ENCODE measurements at places on chromosomes 4 and X.

- DNase-seq, result no peak
Observed at GRCh38 chr4:3363411-3364141, 70.8 kb downstream of the RGS12 start.

DNA sequence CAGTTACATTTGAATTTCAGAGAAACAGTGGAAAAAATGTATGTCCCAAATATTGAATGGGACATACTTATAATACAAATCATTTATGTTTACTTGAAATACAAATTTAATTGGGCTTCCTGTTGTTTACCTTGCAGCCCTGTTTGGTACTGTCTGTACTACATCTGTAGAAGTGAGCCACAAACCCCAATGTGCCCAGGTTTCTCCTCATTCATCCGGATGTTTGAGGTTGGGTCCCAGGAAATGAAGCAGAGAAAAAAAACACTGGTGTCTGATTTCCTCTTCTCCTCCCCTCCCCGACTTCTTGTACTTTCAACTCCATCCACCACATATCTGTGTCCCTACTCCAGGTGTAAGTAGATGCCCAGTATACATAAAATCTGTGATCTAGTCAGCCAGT lies 27.1 kb upstream of the SCRG1 start:
- DNase-seq, result no peak

GRCh38 chr4:128868758-128869157 lies 59.3 kb downstream of the JADE1 start:
- no peak for DNase-seq

DNA sequence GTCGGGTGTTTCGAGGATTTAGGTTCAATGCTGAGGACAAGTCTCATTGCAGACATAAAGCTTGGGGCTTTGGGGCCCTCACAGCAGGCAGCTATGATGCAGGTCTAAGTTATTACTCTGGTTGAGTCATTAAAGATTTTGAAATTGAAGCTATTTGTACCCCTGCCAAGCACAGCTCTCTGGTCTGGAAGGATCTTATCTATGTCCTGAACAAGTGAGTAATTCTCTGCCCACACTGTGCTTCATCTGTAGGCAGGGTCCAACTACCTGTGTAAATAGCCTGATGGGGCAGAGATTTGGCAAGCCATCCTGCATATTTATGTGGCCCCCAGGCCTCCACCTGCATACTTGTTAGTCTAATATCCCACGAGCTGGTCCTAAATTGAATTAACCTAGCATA lies 41.4 kb upstream of the MAGEA4 start:
- no peak for DNase-seq

GRCh38 chrX:17805120-17805519 lies 56.0 kb downstream of the RAI2 start:
- no peak for DNase-seq

- no peak for DNase-seq
Observed at GRCh38 chr4:148353571-148353970, 88.6 kb downstream of the NR3C2 start.

DNA sequence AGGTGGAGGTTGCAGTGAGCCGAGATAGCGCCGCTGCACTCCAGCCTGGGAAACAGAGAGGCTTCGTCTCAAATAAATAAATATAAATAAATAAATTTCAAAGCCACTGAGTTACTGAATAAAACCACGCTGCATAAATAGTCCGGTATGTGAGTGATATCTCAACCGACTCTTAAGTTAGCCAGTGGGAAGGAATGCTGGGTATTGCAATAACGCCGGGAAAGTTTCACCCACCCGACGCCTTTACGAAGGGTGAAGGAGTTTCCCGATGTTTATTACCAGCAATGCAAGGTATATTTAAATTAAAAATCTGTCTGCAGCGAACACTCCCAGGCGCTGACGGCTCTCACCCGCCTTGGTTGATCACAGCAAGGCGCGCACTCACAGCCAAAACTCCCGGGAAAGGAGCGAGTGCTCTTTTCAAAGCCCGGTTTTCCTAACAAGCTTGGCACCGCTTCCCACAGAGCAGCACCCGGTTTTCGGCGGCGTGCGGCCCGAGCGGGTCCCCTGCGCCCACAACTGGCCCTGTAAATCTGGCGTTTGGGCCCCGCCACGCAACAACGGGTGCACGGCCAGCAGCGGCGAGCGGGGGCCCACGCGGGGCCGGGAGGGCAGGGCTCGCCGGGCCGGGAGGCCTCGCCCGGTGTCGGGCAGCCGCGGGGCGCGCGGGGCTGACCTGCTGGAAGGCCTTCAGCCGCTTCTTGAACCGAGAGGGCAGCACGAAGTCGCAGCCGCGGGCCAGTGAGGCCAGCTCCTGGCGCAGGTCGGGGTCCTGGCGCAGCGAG lies 13.7 kb downstream of the PPP2R3B start:
- DNase-seq, result no peak

DNA sequence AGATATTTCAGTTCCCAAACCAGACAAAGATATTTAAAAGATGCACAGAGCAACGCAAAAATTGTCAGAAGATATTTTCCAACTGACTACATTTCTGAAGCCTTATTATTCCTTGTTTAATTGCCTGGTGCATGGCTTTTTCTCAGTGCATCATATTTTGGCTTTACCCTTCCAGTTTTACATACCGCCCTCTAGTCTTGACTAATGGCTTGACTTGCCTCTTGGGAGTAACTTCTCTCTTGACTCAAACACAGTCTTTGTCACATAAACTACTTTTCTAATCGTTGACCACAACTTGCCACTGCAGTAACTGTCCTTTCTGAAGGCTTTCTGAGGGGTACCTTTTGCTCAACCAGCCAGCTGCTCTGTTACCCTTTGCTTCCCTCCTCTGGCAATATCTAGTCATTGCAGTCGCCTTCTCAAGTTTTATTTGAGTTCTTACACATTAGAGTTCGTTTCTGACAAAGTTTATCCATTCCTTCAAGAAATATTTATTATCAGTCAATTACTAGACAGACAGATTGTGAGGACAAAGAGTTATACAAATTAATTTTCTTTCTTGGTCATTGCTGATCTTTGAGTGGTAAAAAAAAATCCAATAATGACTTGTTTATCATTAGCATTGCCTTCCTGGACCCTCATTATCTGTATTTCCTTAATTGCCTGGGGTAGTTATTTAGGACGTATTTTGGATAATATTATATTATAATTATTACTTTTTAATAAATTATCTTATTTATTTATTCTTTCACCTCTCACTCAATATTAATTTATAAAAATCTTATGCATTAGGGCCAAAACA lies 506.9 kb upstream of the PCDH10 start:
- no peak for DNase-seq

DNA sequence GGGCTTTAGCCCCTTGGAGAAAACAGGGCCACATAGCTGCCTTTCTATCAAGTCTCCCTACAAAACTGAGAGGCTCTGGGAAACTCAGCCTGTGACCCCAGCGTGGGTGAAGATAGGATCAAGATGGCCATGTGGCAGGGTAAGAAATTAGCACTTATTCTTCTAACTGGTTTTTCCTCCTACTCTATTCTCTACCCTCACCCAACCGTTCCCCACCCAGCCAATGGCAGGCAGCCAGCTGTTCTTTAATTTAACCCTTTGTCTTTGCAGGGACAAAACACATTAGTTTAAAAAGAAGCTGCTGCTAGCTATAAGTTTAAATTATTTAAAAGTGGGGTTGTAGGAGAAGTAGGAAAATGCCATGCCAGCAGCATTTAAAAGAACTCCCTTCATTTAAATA lies 2.8 kb downstream of the CLCN5 start:
- DNase-seq, result no peak

DNA sequence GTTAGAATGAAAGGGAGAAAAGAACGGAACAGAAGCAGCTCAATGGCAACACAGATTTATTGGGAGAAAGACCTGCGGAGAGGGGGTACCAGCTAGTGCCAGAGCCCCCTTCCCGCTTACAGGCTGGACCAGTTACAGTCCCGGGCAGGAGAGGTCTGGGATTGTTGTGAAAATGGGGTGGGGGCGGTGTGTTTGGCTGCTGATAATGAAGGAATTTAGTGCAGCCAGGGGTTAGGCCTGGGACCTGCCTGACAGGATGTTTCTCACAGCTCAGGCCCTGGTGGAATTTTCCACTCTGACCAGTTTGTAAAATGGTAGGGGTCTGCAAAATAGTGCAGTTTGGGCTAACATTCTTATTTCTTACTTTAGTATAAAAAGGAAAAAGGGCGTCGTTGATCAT lies 75.4 kb upstream of the SPIN4 start:
- no peak for DNase-seq

DNA sequence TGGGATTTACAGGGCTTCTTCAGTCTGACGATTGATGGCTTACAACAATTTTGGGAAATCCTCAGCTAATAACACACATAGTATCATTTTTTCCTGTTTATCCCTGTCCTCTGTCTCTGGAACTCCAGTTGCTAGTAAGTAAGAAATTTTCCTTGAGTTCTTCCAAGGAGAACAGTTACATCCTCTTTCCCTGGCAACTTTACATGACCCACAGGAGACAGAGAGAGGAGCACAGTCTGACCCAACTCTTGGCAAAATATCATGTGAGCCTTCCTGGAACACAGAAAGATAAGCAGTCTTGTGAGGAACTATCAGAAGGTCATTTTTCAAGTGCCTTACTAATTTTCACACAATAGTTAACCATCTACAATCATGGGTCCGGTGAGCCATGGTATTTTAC lies 578.7 kb upstream of the PABPC4L start:
- DNase-seq, result no peak

DNA sequence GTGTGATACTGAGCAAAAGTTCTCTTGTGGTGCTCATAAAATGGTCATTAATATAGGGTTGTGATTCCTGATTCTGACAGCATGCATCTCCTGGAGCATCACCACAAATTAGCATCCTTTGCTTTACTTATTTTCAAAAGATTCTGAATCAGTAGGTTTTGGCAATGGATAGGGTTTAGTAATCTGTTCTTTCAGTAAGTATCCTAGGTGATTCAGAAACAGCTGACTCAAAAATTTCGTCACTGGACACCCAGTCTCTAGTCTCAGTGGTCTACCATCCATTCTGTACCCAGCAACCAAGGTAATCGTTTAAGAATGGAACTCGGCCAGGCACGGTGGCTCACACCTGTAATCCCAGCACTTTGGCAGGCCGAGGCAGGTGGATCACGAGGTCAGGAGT lies 4.1 kb downstream of the CBLL2 start:
- DNase-seq, result no peak

GRCh38 chrX:17768997-17769396 lies 31.7 kb downstream of the SCML1 start:
- DNase-seq, result no peak

DNA sequence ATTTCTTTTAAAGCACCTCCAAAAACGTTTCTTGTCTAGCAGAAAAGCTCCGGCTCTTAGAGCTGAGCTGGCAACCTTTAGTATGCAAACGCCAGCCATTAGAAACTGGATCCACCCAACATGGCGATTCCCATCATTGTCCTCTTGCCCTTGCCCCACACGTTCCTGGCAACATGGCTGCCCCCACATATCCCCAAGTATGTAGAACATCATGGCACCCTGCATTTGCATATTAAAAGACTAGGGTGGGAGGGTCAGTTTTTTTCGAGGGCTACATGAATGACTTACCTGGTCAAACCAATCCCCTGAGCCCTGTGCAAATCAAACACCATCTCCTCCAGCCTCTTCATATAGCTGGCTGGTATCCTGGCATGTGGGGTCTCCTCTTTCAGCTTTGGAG lies 82.2 kb upstream of the HELT start:
- no peak for DNase-seq

GRCh38 chr4:53456178-53456577 lies 78.7 kb downstream of the FIP1L1 start:
- DNase-seq, result no peak

DNA sequence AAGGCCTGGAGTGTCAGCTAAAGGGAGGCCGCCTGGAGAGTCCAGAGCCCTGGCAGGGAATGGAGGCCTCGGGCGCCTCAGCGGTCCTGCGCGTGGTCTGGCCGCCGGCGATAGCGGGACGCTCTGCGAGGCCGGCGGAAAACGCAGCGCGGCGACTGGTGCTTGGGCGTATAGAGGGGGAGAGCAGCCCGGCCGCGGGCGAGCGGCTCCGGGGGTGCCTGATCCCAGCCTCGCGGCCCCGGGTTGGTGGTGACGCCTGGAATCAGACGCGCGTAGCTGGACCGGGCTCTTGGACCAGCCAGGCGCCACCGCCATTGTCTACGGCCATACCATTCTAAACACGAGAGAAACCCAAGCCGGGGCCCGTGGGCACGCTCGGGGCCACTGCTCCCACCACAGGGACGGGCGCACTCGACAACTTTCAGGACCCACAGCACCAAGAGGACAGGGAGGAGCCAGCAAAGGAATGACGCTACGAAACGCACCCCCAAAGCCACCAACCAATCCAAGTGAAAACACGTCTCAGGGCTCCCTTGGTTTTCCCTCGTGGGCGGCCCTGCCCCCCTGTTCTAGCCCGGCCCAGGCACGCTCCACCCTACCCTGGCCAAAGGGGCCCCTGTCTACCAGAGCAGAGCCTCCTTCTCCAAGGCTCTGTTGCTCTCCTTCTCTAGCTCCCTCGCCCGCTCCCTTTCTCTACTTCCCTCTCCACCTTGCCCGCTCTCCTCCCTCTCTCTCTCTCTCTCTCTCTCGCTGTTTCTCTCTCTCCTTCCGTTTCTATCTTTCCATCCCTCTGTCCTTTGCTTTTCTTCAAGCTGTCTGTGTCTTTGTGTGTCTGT lies 7.8 kb downstream of the FRG2 start:
- no peak for DNase-seq

- no peak for DNase-seq
Observed at GRCh38 chr4:138275963-138276621, 33.9 kb upstream of the SLC7A11 start.

DNA sequence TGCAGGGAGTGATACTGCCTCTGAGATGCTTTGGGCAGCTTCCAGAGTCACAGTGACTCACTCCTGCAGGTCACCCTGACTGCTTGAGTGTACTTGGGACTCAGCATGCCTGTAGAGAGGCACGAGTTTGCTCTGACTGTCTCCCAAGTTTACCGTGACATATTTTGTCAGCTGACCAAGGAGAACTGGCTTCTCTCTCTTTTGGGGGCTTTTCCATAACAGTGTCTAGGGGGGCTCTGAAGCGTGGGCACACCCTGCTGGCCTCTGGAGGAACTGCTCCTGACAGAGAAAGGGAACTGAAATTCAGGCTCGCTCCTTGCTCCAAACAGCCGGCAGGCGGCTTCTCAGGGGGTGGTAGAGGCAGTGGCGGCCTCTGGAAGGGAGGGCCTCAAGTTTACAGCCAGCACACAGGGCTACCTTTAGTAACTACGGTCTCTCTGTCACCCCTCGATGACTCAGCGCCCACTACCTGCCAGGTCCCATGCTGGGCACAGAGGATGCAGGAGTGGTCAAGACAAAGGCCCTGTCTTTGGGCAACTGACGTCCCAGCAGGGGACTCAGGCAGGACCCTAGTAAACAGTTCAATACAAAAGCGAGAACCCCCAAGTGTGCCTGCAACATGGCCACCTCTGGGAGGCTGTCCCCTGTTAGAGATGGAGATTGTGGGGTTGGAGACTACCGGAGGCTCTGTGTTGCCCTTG lies 17.8 kb downstream of the ZNF185 start:
- DNase-seq, result no peak

- no peak for DNase-seq
Observed at GRCh38 chr4:152364383-152364782, 171.5 kb downstream of the FBXW7 start.

All from activated gamma-delta T cell treated with Interleukin-2 at 50 U/mL for 16 hours (primary cell).